ENCODE measurements at places on chromosomes 12 and 14.

- no peak for DNase-seq
Observed at GRCh38 chr14:105281371-105282097, 19.3 kb downstream of the BRF1 start.

GRCh38 chr12:69501154-69501895 lies 31.1 kb downstream of the FRS2 start:
- no peak for DNase-seq

DNA sequence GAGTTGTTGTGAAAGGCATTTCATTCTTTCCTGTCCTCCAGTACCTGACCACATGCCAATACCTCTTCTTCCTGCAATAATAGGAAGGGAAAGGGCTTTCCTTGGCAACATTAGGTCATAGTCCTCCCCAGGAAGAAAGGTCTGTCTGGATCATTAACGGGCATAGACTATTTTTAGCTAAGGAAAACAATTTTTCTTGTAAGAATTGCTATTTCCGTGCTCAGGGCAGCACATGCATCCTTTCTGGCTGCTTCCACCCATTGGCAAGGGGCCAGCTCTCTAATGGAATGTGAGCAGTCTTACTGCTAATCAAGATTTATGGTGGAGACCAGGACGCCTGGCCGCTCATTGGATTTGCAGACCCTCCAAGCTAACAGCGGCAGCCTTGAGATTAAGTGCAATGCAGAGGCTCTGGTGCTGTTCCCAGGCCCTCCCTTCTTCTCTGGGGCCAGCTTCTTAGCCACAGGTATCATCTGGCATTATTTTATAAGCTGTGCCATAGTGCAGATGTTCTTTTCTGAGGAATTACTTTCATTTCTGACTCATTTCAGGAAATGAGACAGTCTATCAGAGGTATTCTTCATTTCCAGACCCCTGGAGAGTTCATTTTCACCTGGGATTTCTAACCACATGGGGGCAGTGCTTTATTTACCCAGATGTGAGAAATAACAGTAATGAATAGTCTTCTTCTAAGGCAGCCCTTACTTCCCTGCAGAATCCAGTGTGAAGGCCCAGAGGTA lies 52.9 kb downstream of the ANO6 start:
- no peak for DNase-seq

DNA sequence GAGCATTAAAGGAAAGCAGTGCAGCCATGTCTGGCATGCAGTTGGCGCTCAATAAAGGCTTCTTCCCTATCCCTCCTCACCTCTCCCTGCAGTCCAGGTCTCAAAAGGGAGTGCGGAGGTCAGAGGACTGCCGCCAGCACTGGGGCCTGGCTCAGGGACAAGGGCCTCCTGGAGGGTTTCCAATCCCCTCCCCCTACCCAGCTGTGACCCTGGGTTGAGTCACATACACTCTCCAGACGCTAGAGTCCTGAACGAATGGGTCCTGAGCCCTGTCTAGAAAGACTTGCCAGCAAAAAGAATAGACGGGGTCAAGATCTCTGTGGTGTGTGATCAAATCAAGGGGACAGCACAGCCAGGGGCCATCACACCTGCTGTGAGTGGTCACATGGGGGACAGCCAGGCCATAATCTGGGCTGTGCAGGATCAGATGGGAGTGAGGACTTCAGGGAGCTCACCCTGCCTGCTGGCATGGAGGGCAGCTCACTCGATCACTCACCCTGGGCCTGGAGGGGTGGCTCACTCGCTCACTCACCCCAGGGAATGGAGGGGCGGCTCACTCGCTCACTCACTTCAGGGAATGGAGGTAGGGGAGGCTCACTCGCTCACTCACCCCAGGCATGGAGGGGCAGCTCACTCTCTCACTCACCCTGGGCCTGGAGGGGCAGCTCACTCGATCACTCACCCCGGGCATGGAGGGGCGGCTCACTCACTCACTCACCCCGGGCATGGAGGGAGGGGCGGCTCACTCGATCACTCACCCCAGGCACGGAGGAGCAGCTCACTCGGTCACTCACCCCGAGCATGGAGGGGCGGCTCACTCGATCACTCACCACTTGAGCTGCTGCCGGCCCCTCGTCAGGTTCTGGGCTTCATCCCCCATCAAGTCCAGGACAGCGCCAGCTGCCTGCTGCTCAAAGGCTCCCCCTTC lies 12.8 kb downstream of the CFAP73 start:
- DNase-seq = no peak

DNA sequence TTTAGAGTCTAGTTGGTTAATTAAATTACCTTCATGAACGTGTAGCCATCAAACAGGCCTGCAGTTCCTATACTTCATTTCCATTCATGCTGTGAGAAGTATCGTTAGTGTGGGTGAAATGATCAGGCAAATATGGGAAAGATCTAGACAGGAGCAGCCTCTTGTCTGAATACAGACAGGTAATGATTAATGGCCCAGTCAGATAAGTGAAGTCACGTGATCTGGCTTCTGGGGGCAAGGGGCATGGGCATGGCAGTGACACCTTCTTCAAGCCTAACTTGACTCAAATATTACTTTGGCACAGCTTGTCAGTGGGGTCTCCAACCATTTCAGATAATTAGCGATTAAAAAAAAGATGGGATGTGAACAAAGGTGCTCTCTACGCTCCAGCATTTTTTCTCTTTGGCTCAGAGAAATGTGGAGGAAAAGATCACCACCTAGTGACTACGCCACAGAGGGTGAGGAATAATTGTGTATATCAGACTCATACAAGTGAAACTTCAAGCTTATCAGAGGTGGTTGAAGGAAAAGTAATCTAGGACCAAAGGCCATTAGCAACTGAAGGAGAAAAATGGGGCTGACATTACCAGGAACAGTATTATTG lies 17.8 kb downstream of the GUCY2C start:
- DNase-seq = no peak

GRCh38 chr14:33280646-33281045 lies 342.0 kb downstream of the NPAS3 start:
- no peak for DNase-seq

- no peak for DNase-seq
Observed at GRCh38 chr14:23300687-23301223, 1.9 kb downstream of the PPP1R3E start.

GRCh38 chr12:65536876-65537681 lies 258.6 kb downstream of the MSRB3 start:
- DNase-seq = no peak

DNA sequence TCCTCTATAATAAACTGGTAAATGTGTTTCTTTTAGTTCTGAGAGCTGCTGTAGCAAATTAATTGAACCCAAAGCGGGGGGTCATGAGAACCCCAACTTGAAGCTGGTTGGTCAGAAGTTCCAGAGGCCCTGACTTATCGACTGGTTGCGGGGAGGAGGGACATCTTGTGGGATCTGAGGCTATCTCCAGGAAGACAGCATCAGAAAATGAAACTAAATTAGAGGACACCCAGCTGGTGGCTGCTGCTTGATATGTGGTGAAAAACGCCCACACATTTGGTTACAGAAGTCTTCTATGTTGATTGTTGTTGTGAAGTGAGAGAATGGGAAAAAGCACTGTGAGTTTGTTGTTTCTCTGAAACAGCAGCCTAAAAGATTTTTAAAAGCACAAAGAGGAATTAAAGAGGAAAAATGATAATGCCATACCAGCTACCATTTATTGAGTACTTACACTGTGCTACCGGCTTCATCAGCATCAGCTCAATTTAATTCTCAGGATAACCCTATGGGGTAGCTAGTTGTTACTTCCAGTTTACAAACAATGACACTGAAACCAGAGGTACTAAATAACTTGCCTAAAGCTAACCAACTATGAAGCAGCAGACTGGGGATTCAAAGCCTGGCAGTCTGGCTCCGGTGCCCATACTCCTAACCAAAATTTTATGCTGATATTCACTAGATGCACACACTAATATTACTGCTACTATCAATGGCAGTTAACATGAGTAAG lies 24.3 kb downstream of the DDX24 start:
- peak; percentile 30 for DNase-seq

DNA sequence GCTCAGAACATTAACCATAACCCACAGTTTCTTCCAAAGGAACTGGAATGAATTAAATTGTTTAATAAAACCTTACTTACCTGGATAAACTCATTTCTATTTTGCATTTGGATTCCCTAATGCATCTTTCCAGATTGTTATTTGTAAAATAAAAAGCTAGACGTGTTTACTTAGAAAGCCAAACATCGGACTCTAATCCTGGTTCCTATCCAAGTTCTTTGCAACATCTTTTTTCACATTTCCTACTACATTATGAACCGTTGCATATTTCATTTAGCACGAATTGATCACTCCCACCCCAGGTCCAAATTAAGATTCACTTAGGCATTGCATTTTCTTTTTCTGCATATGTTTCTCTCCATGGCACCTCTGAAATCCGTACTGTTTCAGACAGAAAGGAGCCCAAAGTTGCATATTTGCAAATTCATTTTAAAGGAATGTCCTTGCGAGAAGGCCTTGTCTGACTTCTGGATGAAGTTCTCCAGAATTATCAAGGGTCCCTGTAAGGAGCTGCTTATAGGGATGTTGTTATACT lies 164.4 kb upstream of the GSC start:
- no peak for DNase-seq
